ENCODE measurements at places on chromosomes 16 and 17.

- DNase-seq = no peak
Measured at GRCh38 chr17:17900615-17901520, 64.1 kb upstream of the SREBF1 start.

GRCh38 chr16:20997147-20997546, 96.6 kb downstream of the LYRM1 start:
- no peak for DNase-seq

DNA sequence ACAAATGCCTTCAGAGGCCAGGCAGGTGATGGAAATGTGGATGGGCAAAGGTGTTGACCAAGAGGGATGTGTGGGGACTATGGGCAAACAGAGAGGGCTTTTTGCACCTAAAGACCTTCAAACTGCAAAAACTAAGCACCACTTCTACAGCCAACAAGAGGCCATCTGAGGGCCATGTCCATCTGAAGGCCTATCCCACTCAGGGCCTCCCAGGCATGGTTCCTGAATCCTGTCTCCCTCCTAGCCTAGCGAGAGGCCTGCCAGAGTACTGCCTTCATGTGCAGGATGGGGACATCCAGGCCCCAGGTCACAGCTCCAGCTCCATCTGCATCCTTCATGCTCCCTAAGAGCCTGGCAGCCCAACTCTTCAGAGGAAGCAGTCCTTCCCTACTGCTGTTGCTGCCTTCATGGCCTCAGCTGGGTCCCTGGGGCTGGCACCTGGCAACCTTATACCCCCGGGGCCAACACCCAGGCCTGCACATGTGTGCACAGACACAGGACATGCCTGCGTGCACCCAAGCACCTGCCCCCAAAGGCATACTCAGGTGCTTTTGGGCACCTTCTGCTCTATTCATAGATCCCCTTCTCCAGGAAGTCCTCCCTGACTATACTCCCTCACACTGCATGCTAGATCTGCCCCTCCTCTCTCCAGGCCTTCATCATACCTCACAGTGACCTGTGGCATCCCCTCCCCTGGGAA, 95.2 kb downstream of the C16orf78 start:
- no peak for DNase-seq

DNA sequence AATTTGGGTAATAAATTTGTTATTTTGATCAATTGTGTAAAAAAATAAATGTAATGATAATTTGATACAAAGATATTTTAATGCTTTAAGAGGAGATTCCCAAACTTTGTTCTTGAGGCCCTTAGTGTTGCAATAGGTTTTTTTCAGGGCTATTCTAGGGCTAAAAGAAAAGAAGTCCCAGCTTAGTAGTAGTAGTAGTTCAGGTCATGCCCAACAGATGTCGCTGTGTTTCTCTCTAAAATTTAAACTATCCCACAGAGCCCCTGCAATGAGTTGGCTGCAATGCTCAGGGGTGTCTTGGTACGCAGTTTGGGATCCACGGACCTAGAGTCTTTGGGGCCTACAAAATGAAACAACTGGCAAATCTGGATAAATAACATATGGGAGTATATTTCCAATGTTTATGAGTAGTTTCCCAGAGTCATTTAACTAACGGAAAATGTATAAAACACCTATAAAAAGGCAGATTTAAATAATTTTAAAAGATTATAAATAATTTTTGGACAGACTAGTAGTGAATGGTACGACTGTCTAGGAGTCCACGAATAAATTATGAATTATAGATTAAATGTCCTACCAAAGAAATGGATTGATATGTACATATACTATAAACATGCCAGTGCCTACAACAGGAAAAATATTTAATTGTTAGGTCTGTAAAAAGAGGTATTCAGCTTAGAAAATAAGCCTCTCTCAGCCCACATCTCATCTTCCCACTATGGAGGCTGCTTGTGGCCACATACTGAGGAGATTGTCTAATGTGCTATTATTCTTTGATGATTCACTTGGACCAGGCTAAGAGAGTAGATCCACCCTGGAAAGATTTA, 228.5 kb upstream of the PMFBP1 start:
- no peak for DNase-seq

- no peak for DNase-seq
Measured at GRCh38 chr17:29870836-29871465, 59.1 kb downstream of the SSH2 start.

GRCh38 chr16:112153-112840, 26.2 kb downstream of the NPRL3 start:
- DNase-seq = no peak

GRCh38 chr17:30808785-30809286, 15.7 kb downstream of the CRLF3 start:
- DNase-seq = no peak

- no peak for DNase-seq
Measured at GRCh38 chr16:73268366-73268993, 220.6 kb upstream of the ZFHX3 start.

DNA sequence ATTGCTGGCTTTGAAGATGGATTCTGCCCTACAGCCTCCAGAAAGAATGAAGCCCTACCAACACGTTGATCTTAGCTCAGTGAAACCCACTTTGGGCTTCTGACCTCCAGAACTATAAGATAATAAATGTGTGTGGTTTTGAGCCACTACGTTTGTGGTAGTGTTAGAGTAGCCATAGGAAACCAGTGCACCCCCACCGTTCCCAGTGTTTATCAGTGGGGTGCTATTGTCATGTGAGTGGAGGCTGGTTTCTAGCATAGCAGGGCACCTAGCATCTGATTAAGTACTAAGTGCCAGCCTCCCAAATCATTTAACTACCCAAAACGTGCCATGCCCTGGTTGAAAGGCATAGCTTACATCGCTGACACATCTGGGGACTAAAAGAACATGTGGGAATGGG, 423.9 kb downstream of the UTP18 start:
- no peak for DNase-seq

DNA sequence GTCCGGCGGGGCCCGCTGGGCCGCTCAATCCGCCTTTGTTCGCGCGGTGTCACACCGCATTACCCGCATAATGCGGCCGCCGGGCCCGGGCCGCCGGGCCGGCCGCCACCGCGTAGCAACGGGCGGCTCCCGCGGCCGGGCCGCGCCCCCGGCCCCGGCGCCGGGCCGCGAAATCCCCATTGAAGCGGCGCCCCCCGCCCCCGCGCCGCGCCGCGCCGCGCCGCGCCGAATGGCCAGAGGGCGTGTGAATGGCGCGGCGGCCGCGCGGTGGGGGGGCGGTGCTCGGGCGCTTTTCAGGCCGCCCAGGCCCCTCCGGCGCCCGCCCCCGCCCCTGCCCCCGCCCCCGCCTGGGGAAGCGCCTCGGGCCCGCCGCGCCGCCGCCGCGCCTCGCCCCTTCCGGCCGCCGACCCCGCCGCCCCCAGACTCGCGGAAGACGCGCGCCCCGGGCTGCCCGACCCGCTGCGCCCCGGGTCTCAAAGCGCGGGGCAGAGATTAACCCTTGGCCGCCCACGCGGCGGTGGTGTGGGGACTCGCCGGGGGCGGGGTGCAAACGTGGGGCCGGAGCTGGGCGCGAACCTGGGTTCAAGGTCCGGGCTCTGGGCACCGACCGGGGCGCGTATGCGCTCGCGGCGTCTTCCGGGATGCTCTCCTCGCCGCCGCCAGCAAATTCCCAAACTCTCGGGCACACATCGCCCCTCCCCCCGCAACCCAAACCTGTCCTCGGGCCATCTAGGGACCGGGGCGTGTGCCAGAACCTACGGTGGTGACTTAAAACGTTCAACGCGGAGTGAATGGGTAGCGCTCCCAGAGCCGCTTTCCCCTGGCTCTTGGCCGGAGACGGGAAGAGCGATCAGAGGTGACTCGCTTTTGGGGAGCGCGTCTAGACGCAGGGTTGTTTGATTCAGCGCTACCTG, 46.7 kb downstream of the WNT3 start:
- DNase-seq = no peak

GRCh38 chr16:26963109-26963508, 103.6 kb upstream of the C16orf82 start:
- no peak for DNase-seq

- DNase-seq = no peak
Measured at GRCh38 chr16:28573738-28574718, 20.3 kb downstream of the SGF29 start.

DNA sequence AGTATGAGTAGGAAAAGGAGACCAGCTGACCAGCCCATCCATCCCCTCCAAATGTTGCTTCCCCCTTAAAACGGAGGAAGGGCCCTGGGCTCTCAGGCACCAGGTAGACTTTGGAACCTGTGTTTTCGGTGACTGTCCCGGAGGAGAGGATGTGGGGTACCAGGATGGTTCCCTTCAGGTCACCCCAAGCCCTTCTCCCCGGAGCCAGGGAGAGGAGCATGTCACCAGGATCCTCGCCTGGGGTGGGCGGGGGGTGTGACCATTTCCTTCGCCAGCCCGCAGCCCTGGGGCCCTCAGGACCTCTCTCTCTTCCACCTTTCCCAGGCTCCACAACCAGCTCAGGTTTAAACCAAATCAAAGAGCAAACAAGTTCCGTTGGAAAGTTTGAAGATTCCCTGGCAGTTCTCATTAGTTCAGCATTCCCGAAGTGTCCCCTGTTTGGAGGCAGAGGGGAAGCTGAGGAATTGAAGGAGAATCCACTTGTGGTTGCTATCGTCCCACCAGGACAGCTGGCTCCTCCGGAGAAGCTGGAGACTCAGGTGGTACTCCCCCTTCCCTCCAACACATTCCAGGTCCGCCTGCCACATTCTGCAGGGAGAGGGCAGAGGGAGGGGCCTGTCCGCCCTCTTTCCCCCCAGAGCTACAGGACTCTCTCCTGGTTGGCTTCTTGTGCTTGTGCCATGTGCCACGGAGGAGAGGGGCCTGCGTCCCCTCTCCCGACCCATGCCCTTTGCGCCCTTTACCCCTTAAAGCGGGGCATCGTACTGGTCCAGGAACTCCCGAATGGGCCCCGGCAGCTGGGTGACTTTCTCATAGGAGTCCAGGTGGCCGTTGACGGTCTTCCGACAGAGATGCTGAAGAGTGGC, 2.0 kb downstream of the SOCS3 start:
- DNase-seq = no peak

DNA sequence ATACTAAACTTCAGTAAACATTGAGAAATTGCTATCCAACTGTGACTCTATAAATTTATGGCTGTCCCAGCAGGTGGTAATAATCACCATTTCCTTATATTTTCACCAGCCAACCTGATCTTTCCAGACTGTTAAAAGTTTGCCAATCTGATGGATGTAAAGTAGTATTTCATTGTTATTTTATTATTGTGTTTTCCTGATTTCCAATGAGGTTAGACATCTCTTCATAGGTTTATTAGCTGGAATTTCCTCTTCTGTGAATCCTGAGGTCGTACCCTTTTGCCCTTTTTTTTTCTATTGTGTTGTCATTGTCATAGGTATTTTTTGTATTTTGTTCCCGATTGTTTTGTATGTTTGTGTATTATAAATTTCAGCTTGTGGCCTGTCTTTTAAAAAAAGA, 31.7 kb downstream of the BMERB1 start:
- no peak for DNase-seq

GRCh38 chr16:12942861-12943260, 41.5 kb downstream of the SHISA9 start:
- no peak for DNase-seq

DNA sequence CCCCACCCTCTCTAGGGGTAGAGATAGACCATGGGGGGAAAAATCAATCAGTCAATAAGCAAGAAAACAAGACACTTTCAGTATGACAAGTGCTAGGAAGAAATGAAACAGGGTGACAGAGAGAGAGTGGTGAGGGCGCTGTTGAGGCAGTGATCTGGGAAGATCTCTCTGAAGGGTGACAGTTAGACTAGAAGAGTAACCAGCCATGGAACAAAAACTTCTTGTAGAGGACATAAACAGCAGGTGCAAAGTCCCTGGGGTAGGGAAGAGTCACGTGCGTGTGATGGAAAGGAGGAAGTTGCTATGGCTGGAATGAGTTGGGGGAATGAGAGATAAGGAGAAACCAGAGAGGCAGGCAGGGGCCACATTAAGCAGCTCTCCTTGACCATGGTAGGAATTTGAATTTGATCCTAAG, 16.8 kb upstream of the EMP2 start:
- no peak for DNase-seq

DNA sequence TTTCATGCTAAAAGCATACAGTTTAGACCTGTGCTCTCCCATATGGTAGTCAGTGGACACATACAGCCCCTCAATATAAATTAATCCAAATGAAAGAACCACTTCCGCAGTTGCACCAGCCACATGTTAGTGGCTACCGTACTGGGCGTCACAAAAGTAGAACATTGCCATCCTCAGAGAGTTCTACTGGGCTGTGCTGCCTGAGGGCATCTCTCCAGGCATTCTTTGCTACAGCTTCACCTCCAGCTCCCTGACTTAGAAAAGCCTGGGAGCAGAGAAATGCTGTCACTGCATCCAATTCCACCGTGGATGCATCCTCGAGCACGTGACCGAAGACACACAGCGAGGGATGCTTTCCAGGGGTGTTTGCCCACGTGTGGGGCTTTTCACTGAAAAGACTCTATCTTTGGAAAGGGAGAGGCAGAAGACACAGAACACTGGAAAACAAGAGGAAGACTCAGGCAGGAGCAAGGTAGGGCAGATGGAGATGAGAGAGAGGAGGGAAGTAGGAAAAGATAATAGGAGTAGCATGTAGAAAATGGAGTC, 86.4 kb downstream of the GAS7 start:
- DNase-seq = no peak

- DNase-seq = no peak
Measured at GRCh38 chr16:8644211-8645140, 23.0 kb downstream of the METTL22 start.

DNA sequence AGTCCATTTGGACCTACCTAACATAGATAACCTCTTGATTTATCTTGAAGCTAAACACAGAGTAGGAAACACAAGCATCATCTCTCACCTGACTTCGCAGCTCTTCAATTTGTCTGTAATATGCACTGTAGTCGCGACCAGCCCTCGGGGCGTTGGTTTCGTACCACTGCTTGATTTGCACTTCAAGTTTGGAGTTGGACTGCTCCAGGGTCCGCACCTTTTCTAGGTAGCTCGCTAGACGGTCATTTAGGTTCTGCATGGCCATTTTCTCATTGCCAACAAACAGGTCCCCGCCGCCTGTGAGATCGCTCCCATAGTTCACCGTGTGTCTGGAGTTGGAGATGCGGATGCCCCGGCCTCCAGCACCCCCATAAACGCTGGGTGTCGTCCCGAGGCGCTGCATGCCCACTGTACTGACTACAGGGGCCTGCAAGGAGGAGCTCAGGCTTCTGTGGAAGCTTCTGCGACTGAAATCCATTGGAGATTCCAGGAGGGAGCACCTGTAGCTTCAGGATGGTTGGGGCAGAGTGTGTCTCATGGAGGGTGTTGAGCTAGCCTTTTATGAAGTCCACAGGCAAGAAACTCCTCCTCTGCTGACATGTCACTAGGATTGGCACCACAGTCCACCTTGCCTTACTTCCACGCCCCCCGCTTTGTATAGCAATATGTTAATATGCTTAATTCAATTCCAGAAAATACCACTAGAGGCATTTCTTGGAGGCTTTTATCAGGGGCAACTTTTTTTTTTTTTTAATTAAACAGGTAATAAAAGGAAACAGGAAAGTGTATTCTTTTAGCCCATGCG, at the start of gene KRT20:
Gene KRT20 (minus strand): TSS at position 535 of the 805 bp plus-strand sequence. CDS start 57 bp downstream, at position 478.
- DNase-seq = no peak

GRCh38 chr17:27241346-27241946, 52.5 kb upstream of the WSB1 start:
- DNase-seq = no peak

- no peak for DNase-seq
Measured at GRCh38 chr17:73591296-73592078, 52.8 kb downstream of the SDK2 start.

Data from activated CD8-positive, alpha-beta memory T cell treated with anti-CD3 and anti-CD28 coated beads for 1 hour (primary cell).